ENCODE measurements at places on chromosomes 1 and 21. TPM values are rescaled to one million over a fixed set of nuclear protein-coding genes. Genes with fewer than 3 reads are reported as not detected.
A peak's percentile ranks its signal among the peaks of the same experiment; 100 is the strongest.

TSPAN1 gene
- total RNA-seq = 3.2 TPM

OPTC gene
- total RNA-seq = not detected

DNA sequence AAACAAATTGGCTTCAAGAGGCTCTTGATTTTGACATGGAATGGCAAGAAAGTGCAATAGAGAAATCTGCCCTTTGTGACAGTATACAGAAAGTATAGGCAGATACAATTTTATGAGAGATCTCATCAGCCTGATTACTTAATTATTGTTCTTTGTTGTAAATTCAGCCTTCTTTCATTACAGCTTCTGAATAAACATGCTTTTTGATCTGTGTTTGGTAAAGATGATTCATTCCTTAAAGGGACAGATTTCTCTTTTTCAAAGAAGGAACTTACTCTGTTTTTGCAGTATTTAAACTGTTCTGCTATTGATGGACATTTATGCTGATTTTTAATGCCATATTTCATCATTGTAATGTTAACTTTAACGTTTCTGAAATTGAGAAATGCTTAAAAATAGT lies 13.7 kb upstream of the MPC2 start:
- no peaks in the 10 kb centered on the region for H3K27me3 ChIP-seq
- peaks cover 18% of the 10 kb centered on the region for H3K4me1 ChIP-seq
- H3K4me3 ChIP-seq = no peak overlapping the region
- peaks cover 18% of the 10 kb centered on the region for H3K36me3 ChIP-seq
- no peak overlapping the region for H3K27ac ChIP-seq

AKR7A3 gene
- 11.3 TPM for total RNA-seq

DNA sequence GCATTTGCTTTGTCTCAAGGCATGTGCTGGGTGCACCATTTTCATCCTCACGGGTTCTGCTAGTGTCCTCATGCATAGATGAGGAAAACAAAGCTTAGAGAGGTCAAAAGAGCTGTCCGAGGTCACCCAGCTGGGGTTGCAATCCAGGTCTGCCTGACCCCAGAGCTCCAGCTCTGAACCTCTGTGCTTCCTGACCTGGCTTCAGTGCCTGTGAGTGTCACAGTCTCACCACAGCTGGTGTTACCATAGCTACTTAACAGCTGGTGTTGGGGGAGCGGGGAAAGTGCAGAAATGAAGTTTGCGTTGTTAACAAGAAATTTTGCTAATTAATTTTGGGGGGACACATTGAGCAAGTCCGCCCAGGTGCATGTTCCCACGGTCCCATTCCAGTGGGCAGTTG lies 328.5 kb downstream of the KIF26B start:
- no peaks in the 10 kb centered on the region for H3K36me3 ChIP-seq
- DNase-seq = no peak
- no peaks in the 10 kb centered on the region for H3K4me1 ChIP-seq
- H3K27ac ChIP-seq = no peak overlapping the region

CD55 gene
- 287 TPM for total RNA-seq

DNA sequence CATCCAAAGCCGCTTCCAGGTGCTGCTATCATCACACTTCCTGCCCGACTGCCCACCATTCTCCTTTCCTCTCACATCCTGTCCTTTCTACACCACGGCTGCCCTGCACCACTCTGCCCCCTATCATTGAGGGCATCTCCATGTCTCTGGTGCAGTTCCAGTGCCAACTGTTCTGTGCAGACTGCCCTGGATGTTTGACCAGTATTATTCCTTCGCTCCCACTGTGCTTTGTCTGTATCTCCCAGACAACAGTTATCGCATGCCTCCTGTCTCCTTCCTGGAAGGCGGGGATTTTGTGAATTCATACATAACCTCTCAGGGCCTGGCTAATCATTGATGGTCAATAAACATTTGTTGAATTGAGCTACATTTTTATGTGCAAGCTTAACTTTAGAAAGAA lies 63.6 kb upstream of the GNG12 start:
- no peaks in the 10 kb centered on the region for H3K4me1 ChIP-seq
- H3K4me3 ChIP-seq = no peak overlapping the region
- no peaks in the 10 kb centered on the region for H3K27me3 ChIP-seq
- DNase-seq = no peak

- H3K4me3 ChIP-seq = no peak overlapping the region
- no peak overlapping the region for H3K27ac ChIP-seq
- DNase-seq = peak; percentile 53
- no peaks in the 10 kb centered on the region for H3K36me3 ChIP-seq
Observed at GRCh38 chr1:12075195-12076114, 12.4 kb downstream of the TNFRSF8 start.

GRCh38 chr1:203677771-203678170 lies 51.1 kb downstream of the ATP2B4 start:
- no peak for DNase-seq
- no peak overlapping the region for H3K27ac ChIP-seq
- no peak overlapping the region for H3K4me3 ChIP-seq

GRCh38 chr1:4253935-4254334 lies 353.9 kb upstream of the C1orf174 start:
- DNase-seq = no peak
- H3K4me1 ChIP-seq = no peaks in the 10 kb centered on the region
- no peak overlapping the region for H3K27ac ChIP-seq
- peaks cover 7% of the 10 kb centered on the region for H3K27me3 ChIP-seq
- no peak overlapping the region for H3K4me3 ChIP-seq
- no peaks in the 10 kb centered on the region for H3K36me3 ChIP-seq

SLC19A1 gene
- total RNA-seq = 20.0 TPM

DNA sequence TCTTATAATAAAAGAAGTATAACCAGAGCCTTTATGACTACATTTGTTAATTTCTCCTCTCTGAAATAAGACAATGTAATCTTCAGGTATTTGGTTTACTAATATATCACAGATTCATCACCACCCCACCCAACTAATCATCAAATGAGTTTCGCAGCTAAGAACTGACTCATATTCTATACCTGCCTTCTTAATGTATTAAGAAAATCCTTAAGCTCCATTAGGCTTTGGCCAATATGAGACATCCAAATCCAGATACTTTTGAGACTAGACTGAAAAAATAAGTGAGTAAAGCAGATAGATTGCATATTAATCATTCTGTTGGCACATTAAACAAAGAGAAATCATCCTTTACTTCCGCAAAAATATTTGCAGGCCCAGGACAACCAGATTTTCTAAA lies 18.7 kb upstream of the FMO2 start:
- no peaks in the 10 kb centered on the region for H3K27me3 ChIP-seq
- H3K27ac ChIP-seq = no peak overlapping the region
- H3K4me1 ChIP-seq = no peaks in the 10 kb centered on the region
- H3K4me3 ChIP-seq = no peak overlapping the region
- no peaks in the 10 kb centered on the region for H3K36me3 ChIP-seq

DNA sequence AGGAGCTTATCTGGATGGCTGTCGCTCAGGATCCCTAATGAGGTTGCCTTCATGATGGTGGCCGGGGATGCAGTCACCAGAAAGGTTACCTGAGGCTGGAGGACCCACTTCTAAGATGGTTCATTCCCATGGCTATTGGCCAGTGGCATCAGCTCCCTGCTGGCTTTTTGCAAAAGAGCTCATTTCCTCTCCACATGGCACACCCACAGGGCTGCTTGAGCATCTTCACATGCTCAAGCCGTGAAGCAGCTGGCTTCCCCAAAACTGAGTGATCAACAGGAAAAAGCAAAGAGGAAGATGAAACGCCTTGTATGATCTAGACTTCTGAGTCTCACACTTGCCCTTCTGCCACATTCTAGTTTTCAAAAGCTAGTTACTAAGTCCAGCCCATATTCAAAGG lies 124.6 kb upstream of the CXADR start:
- H3K27ac ChIP-seq = no peak overlapping the region
- peak; percentile 38 for DNase-seq
- H3K27me3 ChIP-seq = no peaks in the 10 kb centered on the region
- H3K36me3 ChIP-seq = no peaks in the 10 kb centered on the region

DNA sequence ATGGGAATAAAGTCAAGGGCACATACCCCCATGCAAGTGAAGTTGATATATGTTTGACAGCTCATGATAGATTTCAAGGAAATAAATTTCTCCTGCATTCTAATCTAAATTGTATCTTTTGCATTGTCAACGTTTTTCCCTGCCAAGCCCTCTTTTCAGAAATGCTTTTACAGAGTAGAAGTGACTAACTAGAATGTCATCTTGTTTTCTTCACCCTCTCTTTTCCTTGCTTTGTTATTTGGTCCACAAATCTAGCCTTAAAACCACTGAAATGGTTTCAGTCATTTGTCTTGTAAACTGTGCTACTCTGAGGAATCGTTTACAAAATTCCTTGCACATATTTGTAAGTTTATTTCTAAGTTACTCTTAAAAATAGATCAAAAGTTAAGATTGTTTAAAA lies 600.8 kb upstream of the CXADR start:
- no peaks in the 10 kb centered on the region for H3K36me3 ChIP-seq
- H3K4me1 ChIP-seq = peaks cover 18% of the 10 kb centered on the region
- H3K4me3 ChIP-seq = no peak overlapping the region
- peak overlapping the region; percentile 69 for H3K27ac ChIP-seq

DNA sequence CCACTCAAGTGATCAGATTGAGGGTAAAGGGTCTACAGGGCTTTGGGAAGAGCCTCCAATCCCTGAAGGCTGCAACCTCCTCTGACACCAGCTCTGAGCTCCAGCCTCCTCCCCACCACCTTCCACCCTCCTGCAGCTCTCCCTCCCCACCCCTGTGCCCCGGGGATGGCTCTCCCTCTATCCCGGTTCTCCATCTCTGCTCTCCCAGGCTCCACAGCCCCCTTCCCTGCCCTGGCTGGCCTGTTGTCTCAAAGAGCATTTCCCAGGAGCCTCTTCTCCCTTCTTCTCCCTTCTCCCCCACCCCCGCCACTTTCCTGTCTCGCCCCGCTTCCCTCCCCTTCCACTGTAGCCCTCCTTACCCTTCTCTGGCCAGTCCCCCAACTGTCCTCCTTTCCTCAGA lies 1.1 kb downstream of the PLEKHA6 start:
- no peaks in the 10 kb centered on the region for H3K36me3 ChIP-seq
- H3K4me1 ChIP-seq = peaks cover 6% of the 10 kb centered on the region
- no peak for DNase-seq
- H3K27ac ChIP-seq = no peak overlapping the region

- no peaks in the 10 kb centered on the region for H3K36me3 ChIP-seq
- no peak overlapping the region for H3K27ac ChIP-seq
- DNase-seq = no peak
- no peaks in the 10 kb centered on the region for H3K27me3 ChIP-seq
Observed at GRCh38 chr1:214292322-214292721, 11.4 kb downstream of the SMYD2 start.

DNA sequence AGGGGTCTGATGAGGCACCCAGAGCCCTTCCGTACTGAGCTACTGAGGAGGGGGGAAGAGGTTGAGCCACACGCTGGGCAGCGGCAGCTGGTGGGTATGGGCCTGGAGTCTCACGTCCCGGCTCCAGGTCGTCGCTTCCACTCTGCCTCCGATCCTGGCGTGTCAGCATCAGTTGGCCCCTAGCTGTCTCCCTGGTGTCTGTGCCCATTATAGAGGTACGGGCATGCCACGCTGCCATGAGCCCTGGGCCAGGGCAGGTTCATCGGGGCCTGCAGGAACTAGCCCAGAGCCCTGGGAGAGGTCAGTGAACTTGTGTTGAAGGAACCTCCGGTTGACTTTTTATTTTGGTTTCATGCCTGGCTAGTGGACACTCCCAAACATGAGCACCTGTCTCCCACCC lies 18.2 kb downstream of the COQ8A start:
- no peak overlapping the region for H3K27ac ChIP-seq
- H3K27me3 ChIP-seq = no peaks in the 10 kb centered on the region
- no peak overlapping the region for H3K4me3 ChIP-seq
- H3K36me3 ChIP-seq = no peaks in the 10 kb centered on the region

DNA sequence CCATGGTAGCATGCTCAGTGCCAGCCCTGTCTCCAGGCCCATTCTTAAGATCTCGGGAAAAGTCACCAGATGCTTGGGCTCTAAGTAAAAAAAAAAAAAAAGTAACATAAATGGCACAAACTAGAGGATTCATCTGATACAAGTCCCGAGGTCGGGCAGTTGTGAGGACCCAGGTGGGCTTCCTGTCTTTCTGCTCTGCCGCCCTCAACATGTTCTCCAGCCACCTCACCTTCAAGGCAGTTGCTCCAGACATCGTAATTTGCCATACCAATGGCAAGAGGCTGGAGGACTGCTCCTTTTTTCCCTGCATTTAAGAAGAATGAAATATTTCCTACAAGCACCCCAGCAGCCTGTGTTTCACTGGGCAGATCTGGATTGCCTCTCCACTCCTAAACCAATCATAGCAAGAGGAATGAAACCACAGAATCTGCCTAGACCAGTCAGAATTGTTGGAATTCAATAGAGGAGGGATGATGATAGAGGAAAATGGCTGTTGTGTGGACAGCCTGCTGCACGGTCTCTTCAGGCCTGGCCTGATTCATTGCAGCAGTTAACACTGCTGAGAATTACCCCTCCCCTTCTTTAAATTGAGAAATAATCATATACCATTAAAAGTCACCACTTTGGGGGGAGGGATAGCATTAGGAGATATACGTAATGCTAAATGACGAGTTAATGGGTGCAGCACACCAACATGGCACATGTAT lies 5.4 kb downstream of the HMGN2 start:
- H3K36me3 ChIP-seq = no peaks in the 10 kb centered on the region
- H3K27me3 ChIP-seq = no peaks in the 10 kb centered on the region
- no peak for DNase-seq
- no peak overlapping the region for H3K4me3 ChIP-seq
- H3K4me1 ChIP-seq = peaks cover 18% of the 10 kb centered on the region

- no peaks in the 10 kb centered on the region for H3K36me3 ChIP-seq
- no peaks in the 10 kb centered on the region for H3K27me3 ChIP-seq
- no peaks in the 10 kb centered on the region for H3K4me1 ChIP-seq
- DNase-seq = no peak
Observed at GRCh38 chr1:99735852-99736251, 30.6 kb downstream of the FRRS1 start.

TEDDM1 gene
- not detected for total RNA-seq

- H3K36me3 ChIP-seq = no peaks in the 10 kb centered on the region
- H3K4me3 ChIP-seq = no peak overlapping the region
- no peaks in the 10 kb centered on the region for H3K4me1 ChIP-seq
- H3K27ac ChIP-seq = no peak overlapping the region
- H3K27me3 ChIP-seq = no peaks in the 10 kb centered on the region
Observed at GRCh38 chr1:56433056-56433577, 146.2 kb downstream of the PLPP3 start.

SLC25A34 gene
- 3.9 TPM for total RNA-seq

DNA sequence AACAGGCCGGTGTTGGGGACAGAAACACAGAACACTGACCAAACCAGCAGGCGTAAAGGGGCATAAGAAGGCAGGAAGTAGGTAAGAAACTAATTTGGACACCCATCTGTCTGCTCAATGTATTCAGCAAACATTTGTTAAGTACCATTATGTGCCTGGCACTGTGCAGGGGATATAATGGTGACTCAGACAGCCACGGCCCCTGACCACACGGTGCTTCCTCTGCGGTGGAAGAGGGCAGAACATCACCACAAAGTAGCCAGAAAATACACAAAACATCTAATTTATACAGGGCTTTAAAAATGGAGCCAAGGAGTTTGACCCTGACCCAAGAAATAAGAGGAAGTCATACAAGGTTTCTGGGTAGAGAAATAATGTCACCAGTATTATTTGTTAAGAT lies 12.9 kb downstream of the DNAJC11 start:
- H3K4me1 ChIP-seq = peaks cover 39% of the 10 kb centered on the region
- no peak overlapping the region for H3K4me3 ChIP-seq
- DNase-seq = no peak

C1orf21 gene
- 124 TPM for total RNA-seq
